Osteoblast (primary cell): ENCODE measurements at places on chromosomes 7 and 10. TPM values are rescaled to one million over a fixed set of nuclear protein-coding genes. Genes with fewer than 3 reads are reported as not detected.

CC2D2B gene
- 0.36 and 0.88 TPM in 2 replicates for total RNA-seq

ZNF727 gene
- 0.29 and 1.8 TPM in 2 replicates for total RNA-seq

DNA sequence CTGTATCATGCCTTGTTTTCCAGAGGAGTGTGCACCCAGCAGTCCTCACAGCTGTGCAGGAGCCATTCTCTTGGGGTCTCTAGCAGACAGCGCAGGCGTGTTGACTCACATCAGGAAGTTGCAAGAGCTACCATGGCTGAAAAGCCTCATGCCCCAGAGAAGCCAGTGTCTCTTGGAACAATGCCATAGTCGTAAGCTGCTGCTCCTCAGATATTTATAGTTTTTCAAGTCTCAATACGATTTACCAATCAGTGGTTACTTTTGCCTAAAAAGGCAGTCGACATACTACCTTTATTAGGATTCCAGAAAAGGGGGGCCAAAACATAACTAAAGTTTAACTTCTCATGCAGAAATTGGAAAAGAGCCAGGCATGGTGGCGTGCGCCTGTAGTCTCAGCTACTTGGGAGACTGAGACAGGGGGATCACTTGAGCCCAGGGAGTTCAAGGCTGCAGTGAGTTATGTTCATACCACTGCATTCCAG is 407.7 kb downstream of the PARD3 start:
- H3K27me3 ChIP-seq = no peaks in the 10 kb centered on the region

DNA sequence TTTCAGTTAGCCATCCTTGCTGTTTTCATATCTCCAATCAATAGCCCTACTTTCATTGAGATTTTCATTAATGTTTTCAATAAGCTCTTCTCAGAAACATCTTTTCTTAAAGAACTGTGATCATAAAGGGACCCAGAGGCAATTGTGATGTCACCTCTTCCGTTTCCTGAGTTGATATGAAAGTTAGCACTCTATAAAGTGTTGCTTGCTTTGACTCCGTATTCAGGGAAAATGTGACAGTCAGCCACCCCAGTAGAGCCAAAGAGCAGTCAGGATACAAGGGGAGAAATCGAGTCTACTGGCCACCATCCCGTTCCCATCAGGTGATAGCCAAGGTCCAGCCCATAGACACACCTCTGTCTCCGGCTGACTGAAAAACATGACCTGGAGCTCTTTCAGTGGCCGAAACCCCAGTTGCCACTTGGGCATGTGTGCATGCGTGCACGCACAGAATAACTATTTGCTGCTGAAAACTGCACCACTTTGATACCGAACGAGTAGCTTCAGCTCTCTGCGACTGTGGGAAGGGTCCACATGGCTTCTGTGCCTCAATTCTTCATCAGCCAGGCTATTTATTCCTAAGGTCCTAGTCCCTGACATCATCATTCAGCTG is 291.4 kb downstream of the USP6NL start:
- no peaks in the 10 kb centered on the region for H3K4me1 ChIP-seq
- H3K27me3 ChIP-seq = no peaks in the 10 kb centered on the region
- no peaks in the 10 kb centered on the region for H3K36me3 ChIP-seq
- no peak overlapping the region for H3K27ac ChIP-seq
- no peak for DNase-seq

GRCh38 chr10:119368991-119369869 is 161.9 kb downstream of the GRK5 start:
- H3K4me1 ChIP-seq = peaks cover 23% of the 10 kb centered on the region
- no peaks in the 10 kb centered on the region for H3K36me3 ChIP-seq
- H3K27me3 ChIP-seq = peaks cover 2% of the 10 kb centered on the region
- no peak overlapping the region for H3K4me3 ChIP-seq
- DNase-seq = no peak

DNA sequence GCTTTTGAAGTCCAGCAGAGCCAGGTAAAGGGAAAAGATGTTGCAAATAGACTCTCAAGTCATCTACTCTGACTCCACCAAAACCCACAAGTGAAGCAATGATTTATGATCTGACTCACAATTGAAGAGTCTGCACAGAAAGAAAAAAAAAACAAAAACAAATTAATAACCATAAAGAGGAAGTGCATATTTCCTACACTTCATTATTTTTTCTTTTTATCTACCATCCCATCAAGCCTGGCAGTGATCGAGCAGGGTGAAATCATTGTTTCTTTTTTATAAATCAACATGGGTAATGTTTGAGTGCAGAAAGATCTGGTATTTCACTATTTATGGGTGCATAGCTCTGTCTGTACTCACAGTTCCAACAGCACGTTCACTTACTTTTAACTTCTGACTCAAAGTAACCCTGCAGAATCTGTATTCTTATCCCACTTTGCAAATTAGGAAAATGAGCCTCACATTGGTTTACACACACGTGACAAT is 829.0 kb downstream of the TNS3 start:
- H3K27ac ChIP-seq = peak overlapping the region; percentile 89
- H3K4me1 ChIP-seq = peaks cover 51% of the 10 kb centered on the region
- H3K36me3 ChIP-seq = no peaks in the 10 kb centered on the region
- peak; percentile 53 for DNase-seq
- no peak overlapping the region for H3K4me3 ChIP-seq

GRCh38 chr7:10706875-10707493 is 266.7 kb upstream of the PHF14 start:
- H3K27ac ChIP-seq = no peak overlapping the region
- H3K4me1 ChIP-seq = no peaks in the 10 kb centered on the region
- H3K4me3 ChIP-seq = no peak overlapping the region
- H3K27me3 ChIP-seq = no peaks in the 10 kb centered on the region

- H3K4me1 ChIP-seq = peaks cover 9% of the 10 kb centered on the region
- peak; percentile 53 for DNase-seq
- H3K36me3 ChIP-seq = no peaks in the 10 kb centered on the region
- no peaks in the 10 kb centered on the region for H3K27me3 ChIP-seq
These were observed 24.0 kb upstream of the PAPSS2 start for GRCh38 chr10:87635498-87636312.

DNA sequence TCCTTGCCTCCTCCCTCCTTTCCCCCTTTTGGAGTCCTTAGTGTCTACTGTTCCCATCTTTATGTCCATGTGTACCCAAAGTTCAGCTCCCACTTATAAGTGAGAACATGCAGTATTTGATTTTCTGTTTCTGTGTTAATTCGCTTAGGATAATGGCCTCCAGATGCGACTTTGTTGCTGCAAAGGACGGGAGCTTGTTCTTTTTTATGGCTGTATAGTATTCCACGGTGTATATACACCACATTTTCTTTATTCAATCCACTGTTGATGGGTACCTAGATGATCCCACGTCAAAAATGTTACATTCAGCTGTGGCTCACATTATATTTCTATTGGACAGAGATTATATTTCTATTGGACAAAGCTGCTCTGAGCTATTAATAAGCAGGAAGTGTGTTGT is 24.4 kb upstream of the SEPHS1 start:
- peaks cover 15% of the 10 kb centered on the region for H3K27me3 ChIP-seq
- H3K4me1 ChIP-seq = no peaks in the 10 kb centered on the region
- DNase-seq = no peak
- no peak overlapping the region for H3K4me3 ChIP-seq

DNA sequence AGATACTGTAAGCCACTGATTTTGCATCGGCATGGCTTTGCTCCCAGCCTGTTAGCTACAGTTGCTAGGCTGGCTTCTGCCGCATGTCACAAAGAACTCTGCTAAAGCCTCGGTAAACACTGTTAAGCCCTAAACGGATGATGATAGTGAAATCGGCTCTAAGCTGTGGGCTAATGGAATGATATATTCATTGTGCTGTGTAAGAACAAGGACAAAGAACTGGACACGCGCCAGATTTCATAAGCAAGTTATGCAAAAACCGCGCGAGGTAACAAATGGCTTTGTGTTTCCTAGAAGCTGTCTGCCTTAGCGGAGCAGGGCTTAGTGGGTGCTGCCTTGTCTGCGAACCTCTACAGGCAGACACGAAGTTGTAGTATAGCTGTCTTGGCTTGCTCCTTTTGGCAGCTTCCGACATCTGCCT is 331.3 kb upstream of the COBL start:
- no peak for DNase-seq
- no peaks in the 10 kb centered on the region for H3K27me3 ChIP-seq
- H3K4me3 ChIP-seq = no peak overlapping the region
- H3K4me1 ChIP-seq = no peaks in the 10 kb centered on the region
- no peak overlapping the region for H3K27ac ChIP-seq
- no peaks in the 10 kb centered on the region for H3K36me3 ChIP-seq

GRCh38 chr7:131302446-131302845 is 25.2 kb upstream of the MKLN1 start:
- no peak overlapping the region for H3K4me3 ChIP-seq
- H3K27ac ChIP-seq = no peak overlapping the region
- H3K4me1 ChIP-seq = no peaks in the 10 kb centered on the region
- peak; percentile 55 for DNase-seq
- no peaks in the 10 kb centered on the region for H3K36me3 ChIP-seq

- H3K4me1 ChIP-seq = peaks cover 13% of the 10 kb centered on the region
- peaks cover 38% of the 10 kb centered on the region for H3K36me3 ChIP-seq
- no peaks in the 10 kb centered on the region for H3K27me3 ChIP-seq
- H3K4me3 ChIP-seq = no peak overlapping the region
These were observed 31.5 kb downstream of the CUL1 start for GRCh38 chr7:148729984-148730733.

DNA sequence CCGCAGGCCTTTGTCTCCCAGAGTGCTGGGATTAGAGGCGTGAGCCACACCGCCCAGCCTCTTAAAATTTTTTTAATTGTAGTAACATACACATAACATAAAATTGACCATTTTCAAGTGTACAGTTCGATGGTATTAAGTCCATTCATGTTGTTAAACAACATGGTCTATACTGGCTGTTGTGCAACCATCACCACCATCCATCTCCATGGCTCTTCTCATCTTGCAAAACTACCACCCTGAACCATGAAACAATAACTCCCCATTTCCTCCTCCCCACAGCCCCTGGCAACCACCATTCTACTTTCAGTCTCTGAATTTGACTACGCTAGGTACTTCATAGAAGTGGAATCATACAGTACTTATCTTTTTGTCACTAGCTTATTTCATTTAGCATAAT is 7.9 kb upstream of the ZFYVE27 start:
- no peaks in the 10 kb centered on the region for H3K27me3 ChIP-seq
- H3K4me3 ChIP-seq = no peak overlapping the region
- DNase-seq = no peak
- H3K4me1 ChIP-seq = peaks cover 9% of the 10 kb centered on the region
- no peaks in the 10 kb centered on the region for H3K36me3 ChIP-seq

GRCh38 chr7:107035446-107035845 is 9.1 kb upstream of the PRKAR2B start:
- H3K4me3 ChIP-seq = no peak overlapping the region
- peak; percentile 85 for DNase-seq
- no peak overlapping the region for H3K27ac ChIP-seq
- H3K27me3 ChIP-seq = no peaks in the 10 kb centered on the region
- no peaks in the 10 kb centered on the region for H3K36me3 ChIP-seq
- H3K4me1 ChIP-seq = peaks cover 5% of the 10 kb centered on the region

DNA sequence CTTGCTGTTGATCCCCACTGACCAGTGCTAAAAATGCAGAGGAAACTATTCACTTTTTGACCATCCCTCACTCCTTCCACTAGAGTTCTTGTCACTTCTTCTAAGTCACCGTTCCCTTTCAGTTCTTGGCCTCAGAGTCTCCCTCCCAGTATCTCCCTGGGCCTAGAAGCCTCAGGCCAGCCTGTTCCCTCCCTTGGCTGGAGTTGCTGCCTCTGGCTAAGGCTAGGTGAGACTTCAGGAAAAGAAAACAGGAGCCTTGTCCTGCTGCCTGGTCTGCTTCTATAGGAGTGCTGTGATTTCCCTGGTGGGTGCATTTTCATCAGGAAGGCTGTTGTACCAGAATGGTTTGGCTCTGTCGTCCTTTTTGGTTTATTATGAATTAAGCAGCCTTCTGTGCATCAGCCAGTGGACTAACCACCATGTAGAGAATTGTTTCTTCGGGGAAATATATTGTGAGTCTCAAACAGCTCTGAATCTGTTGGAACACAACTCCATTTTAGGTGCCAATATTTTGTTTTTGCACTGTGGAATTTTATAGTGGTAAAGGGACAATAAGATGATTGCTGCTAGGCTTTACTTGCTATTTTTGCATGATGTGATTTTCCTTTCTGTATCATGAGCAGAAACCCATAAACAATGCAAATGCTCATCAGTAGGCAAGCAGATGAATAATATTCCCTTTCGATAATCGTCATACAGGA is 233.4 kb upstream of the FZD1 start:
- DNase-seq = no peak
- H3K36me3 ChIP-seq = no peaks in the 10 kb centered on the region
- no peaks in the 10 kb centered on the region for H3K27me3 ChIP-seq
